ENCODE measurements at places on chromosomes 6 and 20.

DNA sequence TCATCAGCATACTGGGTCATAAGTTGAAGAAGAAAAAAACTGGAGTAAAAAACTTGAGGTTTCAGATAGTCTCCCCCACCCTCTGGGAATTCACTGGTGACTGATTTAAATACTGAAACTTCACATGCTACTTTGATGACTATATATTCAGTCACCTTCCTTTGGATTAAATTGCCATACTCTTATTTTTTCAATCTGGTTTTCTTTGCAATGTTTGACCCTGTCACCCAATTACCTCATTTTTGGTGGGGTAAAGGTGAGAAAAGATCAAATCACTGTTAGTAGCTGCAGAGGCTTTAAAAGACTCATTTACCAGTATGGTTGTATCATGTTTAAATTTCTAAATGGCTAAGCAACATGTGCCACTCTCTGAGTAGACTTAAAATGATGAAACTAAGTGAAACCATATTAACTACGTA is 862.7 kb upstream of the FLRT3 start:
- no peak for DNase-seq

GRCh38 chr6:118875672-118876071 is 18.3 kb upstream of the ASF1A start:
- no peak for DNase-seq

DNA sequence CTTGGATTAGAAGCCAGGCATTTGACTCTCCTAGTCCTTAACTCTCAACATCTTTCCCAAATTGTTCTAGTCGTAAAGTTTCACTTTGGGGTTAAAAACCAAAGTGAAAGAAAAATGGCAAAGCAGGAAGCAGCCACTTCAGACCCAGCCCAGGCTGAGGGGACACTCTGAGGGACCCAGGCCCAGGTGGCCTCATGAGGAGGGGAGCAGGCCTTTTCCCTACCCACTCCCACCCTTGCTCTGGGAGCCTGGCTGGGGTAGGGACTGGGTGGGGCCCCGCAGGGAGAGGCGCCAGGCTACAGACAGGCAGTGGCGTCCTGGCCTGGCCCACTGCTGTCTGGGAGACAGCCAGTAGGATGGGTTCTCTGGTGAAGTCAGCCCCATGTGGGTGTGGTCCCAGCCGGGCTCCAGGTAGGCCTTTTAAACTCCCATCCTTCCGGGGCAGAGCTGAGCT is 68.7 kb upstream of the MYL9 start:
- peak; percentile 69 for DNase-seq

- DNase-seq = no peak
Observed at GRCh38 chr6:18328540-18328939, 58.6 kb upstream of the RNF144B start.

DNA sequence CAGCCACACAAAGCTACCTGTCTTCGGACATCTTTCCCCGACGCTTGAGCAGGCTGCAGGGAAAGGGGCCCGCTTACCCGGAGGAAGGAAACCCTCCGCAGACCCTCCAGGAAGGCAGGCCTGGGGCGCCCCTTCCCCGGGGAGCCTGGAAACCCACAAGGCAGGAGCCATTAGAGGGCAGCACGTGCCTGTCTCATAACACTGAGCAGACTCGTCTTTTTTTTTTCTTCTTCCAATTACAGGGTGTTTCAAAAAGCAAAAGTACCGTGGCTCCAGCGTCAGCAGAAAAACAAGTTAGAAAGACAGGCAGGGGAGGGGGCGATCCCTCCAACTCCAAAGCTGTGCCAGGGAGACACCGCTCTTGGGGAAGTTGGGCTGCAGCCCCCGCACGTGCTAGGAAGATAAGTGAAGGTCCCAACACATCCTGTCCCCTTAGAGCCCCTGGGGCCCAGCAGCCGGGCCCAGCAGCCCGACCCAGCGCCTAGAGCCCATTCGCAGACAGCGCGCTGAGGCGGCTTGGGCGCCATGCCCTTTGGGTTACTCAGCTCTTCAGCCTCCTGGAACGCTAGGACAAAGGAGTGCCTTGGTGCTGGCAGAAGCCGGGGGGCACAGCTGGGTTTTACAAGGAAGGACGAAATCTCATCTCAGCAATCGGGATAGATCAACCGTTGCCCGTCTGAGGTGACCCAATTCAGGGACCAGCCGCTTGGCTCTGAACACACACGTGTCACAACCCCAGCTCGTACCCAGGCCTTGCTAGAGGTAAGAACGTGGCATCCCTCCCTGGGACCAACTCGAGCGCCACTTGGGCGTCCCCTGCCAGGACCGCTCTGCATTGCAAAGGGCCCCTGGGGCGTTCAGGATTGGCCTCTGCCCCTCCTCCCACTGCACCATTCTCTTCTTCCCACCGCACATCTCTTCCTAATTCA is 136.3 kb downstream of the LY86 start:
- peak; percentile 73 for DNase-seq

- no peak for DNase-seq
Observed at GRCh38 chr6:169862892-169863525, 111.6 kb downstream of the ERMARD start.

DNA sequence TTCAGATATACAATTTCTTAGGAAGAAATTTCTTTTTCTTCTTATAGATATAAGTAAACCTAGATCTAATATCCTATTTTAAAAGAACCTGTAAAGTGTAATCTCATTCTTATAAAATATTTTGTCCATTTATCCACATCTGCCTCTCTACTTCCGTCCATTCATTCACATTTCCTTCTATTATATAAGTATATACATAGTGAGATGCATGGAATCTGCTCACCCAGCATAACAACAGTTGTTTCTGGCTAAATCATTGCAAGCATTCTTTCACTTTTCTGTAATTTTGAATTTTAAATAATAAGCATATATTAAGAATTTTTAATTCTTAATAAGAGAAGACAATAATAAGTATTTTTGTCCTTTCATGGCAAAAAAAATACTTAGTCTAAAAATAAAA is 45.4 kb downstream of the CEP162 start:
- DNase-seq = no peak

DNA sequence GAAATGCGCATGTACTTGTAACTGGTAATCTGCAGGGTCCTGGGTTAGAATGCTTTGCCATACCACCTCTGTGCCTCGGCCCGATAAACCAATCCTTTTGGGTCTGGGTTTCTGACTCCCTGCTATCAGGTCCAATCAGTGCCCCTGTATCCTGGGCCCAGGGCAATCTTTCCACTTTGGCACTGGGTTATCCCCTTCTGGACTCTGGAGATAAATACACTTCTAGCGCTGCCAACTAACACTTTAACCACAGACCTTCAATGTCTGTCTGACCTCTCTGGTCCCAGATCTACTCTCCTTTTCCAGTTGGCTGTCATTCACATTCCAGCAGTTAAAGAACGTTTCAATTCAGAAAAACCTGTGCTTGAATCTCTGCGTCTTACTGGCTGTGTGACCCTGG is 55.3 kb downstream of the DNAAF9 start:
- no peak for DNase-seq

GRCh38 chr20:43393052-43393451 is 64.6 kb upstream of the SRSF6 start:
- DNase-seq = no peak

Data from large intestine (tissue), 12 donors.